ENCODE measurements at places on chromosomes 3 and 15. TPM values are rescaled to one million over a fixed set of nuclear protein-coding genes. Genes with fewer than 3 reads are reported as not detected.

SLC28A2 gene
- 0.31 TPM for polyA plus RNA-seq

BFSP2 gene
- polyA plus RNA-seq, result 0.56 TPM

GPR171 gene
- polyA plus RNA-seq, result 0.33 TPM

ECE2 gene
- 0.14 TPM for polyA plus RNA-seq

MEX3B gene
- 22.5 TPM for polyA plus RNA-seq

UTS2B gene
- 0.96 TPM for polyA plus RNA-seq

HTR3E gene
- not detected for polyA plus RNA-seq

TRAIP gene
- polyA plus RNA-seq, result 12.5 TPM

MKRN3 gene
- polyA plus RNA-seq, result 3.1 TPM

TMEM39A gene
- polyA plus RNA-seq, result 46.6 TPM

ANKRD63 gene
- polyA plus RNA-seq, result not detected

All from left renal cortex interstitium (tissue), 4 donors.